ENCODE measurements at places on chromosomes 3 and 15.

GRCh38 chr15:68203486-68203885 lies 1.6 kb downstream of the CALML4 start:
- no peak for DNase-seq

DNA sequence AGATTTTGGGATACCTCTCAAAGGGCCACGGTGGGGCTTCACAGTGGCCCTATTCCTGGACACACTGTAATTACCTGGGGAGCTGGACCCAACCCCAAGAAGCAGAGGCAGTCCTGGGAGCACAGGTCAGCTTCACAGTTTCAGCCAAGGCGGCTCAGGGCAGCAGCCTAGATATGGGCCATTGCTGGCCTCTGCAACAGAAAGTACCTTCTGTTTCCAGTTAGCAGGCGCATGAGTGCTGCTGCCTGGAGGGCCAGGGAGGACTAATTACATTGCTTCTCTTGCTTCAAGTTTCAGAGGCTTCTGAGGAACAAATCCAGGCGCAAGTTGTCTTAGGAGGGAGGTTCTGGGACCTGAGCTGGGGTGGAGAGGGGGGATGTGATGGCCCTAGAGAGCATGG lies 13.5 kb upstream of the DUSP7 start:
- DNase-seq = no peak

- DNase-seq = no peak
Measured at GRCh38 chr3:29398787-29399186, 117.9 kb downstream of the RBMS3 start.

DNA sequence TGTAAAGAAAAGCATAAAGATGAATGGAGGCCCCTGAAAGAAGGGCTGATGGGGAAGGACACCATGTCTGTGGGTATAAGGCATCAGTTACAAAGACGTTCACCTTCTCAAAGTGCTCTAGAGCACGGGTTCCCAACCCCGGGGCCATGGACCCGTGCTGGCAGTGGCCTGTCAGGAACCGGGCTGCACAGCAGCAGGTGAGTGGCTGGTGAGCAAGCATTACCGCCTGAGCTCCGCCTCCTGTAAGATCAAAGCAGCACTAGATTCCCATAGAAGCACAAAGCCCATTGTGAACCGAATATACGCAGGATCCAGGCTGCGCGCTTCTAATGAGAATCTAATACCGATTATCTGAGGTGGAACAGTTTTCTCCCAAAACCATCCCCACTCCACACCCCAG lies 25.7 kb downstream of the MYO1E start:
- no peak for DNase-seq

DNA sequence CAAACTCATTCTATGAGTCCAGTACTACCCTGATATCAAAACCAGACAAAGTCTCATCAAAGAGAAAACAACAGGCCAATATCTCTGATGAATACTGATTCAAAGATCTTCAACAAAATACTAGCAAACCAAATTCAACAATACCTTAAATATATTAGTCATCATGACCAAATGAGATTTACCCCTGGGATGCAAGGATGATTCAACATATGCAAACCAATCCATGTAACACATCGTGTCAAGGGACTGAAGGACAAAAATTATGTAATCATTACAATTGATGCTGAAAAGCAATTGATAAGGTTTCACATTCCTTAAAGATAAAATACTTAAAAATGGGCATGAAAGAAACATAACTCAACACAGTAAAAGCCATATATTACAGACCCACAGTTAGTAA lies 1476.9 kb downstream of the SI start:
- DNase-seq = no peak

All from amygdala (tissue), 56 donors.